ENCODE measurements at places on chromosomes 7 and 10.

GRCh38 chr10:11177926-11178471, 160.3 kb downstream of the CELF2 start:
- H3K4me3 ChIP-seq = no peak overlapping the region
- no peaks in the 10 kb centered on the region for H3K27me3 ChIP-seq
- H3K27ac ChIP-seq = peak overlapping the region; percentile 86

DNA sequence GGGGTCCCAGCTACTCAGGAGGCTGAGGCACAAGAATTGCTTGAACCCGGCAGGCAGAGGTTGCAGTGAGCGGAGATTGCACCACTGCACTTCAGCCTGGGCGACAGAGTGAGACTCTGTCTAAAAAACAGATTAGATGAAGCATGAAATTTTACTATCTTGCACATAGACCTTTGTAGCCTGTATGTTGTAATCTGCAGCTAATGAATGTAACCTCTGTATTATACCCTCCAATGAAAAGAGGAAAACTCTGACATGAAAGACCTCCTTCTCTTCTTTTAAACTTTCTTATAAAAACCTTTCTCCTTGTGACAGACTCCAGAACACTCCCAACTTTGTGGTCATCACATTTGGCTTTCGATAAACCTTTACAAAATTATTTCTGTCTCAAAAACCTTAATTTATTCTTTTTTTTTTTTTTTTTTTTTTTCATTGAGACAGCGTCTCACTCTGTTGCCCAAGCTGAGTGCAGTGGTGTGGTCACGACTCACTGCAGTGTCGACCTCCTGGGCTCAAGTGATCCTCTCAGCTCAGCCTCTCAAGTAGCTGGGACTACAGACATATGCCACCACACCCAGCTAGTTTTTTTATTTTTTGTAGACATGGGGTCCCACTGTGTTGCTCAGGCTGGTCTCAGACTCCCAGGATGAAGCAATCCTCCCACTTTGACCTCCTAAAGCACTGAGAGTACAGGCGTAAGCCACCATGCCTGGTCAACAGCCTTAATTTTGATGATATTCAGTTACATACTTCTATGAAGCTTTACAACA, 97.4 kb downstream of the SVOPL start:
- no peaks in the 10 kb centered on the region for H3K4me1 ChIP-seq
- no peak for DNase-seq
- H3K36me3 ChIP-seq = no peaks in the 10 kb centered on the region
- no peak overlapping the region for H3K4me3 ChIP-seq
- no peak overlapping the region for H3K27ac ChIP-seq

GRCh38 chr7:64630496-64630895, 35.4 kb upstream of the ZNF107 start:
- H3K4me3 ChIP-seq = no peak overlapping the region
- no peaks in the 10 kb centered on the region for H3K27me3 ChIP-seq
- H3K4me1 ChIP-seq = no peaks in the 10 kb centered on the region
- H3K36me3 ChIP-seq = no peaks in the 10 kb centered on the region
- DNase-seq = peak; percentile 34

GRCh38 chr10:101123085-101123814, 7.8 kb upstream of the TLX1 start:
- no peaks in the 10 kb centered on the region for H3K36me3 ChIP-seq
- H3K4me3 ChIP-seq = no peak overlapping the region
- H3K27ac ChIP-seq = no peak overlapping the region
- peaks cover 58% of the 10 kb centered on the region for H3K27me3 ChIP-seq
- peak; percentile 33 for DNase-seq
- peaks cover 27% of the 10 kb centered on the region for H3K4me1 ChIP-seq

DNA sequence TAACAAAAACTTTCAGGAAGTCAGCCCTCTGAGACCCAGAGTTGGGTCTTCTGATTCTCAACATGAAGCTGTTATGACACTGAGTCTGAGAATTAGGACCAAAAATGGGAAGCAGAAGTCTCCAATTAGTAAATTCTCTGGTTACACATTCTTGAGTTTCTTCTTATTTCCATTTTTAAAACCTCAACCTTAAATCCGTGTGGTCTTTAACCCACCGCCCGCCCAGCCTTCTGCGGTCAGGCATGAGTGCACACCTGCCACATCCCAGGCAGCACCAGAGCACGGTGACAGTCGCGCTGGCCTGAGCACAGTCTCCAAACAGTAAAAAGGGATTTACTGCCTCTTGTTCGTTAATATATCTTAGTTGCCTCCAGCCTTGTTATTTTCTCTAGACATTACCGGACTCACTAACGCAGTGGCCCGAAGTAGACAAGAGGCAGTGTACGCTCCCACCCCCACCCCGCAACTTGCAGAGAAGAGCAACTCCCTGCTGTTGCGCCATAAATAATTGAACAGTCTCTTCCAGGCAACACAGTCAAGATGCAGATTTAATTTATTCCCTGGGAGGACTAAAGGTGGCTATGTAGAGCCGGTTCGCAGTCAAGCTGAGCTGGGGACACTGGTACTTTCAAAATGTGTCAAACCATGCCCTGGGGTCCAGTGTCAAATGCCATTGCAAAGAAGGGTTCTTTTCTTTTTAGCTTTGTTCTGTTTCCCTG, 147.0 kb upstream of the CELF2 start:
- H3K27me3 ChIP-seq = no peaks in the 10 kb centered on the region
- H3K4me3 ChIP-seq = no peak overlapping the region
- DNase-seq = no peak
- no peaks in the 10 kb centered on the region for H3K36me3 ChIP-seq
- H3K27ac ChIP-seq = no peak overlapping the region

- no peaks in the 10 kb centered on the region for H3K4me1 ChIP-seq
- no peak overlapping the region for H3K27ac ChIP-seq
- no peaks in the 10 kb centered on the region for H3K36me3 ChIP-seq
Observed at GRCh38 chr10:77949167-77949566, 22.6 kb upstream of the DLG5 start.

DNA sequence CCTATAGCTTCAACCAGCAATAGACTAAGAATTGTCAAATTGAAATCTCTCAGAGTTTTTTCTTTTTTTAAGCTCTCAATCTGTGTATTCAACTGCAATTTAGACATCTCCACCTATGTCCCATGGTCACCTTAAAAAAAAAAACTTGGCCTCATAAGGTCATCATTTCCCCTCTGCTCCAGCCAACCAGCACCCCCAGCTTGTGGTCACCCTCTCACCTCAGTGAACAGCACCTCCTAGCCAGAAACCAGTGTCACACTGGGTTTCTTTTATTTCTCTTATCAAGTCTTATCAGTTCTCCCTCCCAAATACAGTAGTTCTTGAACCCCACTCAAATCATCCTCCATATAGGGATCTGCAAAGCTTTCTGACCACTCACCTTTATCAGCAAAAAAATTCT, 4.0 kb downstream of the ITGB1 start:
- H3K27me3 ChIP-seq = no peaks in the 10 kb centered on the region
- H3K27ac ChIP-seq = peak overlapping the region; percentile 25
- H3K36me3 ChIP-seq = peaks cover 2% of the 10 kb centered on the region
- peaks cover 28% of the 10 kb centered on the region for H3K4me1 ChIP-seq

- peaks cover 48% of the 10 kb centered on the region for H3K27me3 ChIP-seq
- DNase-seq = no peak
- no peak overlapping the region for H3K27ac ChIP-seq
- peaks cover 41% of the 10 kb centered on the region for H3K4me1 ChIP-seq
- H3K4me3 ChIP-seq = peak overlapping the region; percentile 56
Observed at GRCh38 chr7:132576721-132577085, 433 bp upstream of the PLXNA4 start.

- no peaks in the 10 kb centered on the region for H3K4me1 ChIP-seq
- DNase-seq = no peak
- no peaks in the 10 kb centered on the region for H3K36me3 ChIP-seq
- no peak overlapping the region for H3K4me3 ChIP-seq
- H3K27ac ChIP-seq = no peak overlapping the region
Observed at GRCh38 chr7:97107192-97107800, 10.2 kb upstream of the SDHAF3 start.

- H3K4me1 ChIP-seq = peaks cover 8% of the 10 kb centered on the region
- no peak overlapping the region for H3K27ac ChIP-seq
- H3K4me3 ChIP-seq = no peak overlapping the region
- DNase-seq = no peak
Observed at GRCh38 chr10:74924251-74924963, 98.0 kb downstream of the KAT6B start.

DNA sequence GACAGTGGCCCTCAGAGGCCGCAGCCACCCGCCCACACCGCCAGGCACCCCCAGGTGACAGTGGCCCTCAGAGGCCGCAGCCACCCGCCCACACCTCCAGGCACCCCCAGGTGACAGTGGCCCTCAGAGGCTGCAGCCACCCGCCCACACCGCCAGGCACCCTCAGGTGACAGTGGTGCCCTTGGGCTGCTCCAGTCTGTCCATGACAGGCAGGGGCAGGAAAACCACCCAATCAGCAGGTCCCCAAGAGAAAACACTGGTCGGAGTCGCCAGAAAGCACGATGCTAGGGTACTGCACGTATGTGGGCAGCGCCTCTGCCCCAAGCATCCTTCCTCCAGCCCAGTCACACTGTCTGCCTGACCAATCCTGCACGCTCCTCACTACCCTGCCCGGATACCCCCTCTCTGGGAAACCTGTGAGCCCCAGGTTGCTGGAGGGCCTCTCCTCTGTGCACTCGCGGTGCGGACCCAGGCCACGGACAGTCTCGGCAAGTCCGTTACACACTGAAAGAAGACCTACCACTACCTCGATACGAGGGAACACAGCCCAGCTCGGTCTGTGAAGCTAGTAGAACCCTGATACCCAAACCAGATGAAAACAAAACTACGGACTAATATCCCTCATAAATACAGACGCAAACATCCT, 11.7 kb upstream of the GPR146 start:
- H3K4me1 ChIP-seq = peaks cover 40% of the 10 kb centered on the region
- no peaks in the 10 kb centered on the region for H3K36me3 ChIP-seq
- no peaks in the 10 kb centered on the region for H3K27me3 ChIP-seq
- DNase-seq = no peak
- no peak overlapping the region for H3K27ac ChIP-seq

GRCh38 chr7:142563470-142563869, 185.8 kb upstream of the PRSS1 start:
- H3K4me1 ChIP-seq = no peaks in the 10 kb centered on the region
- H3K36me3 ChIP-seq = no peaks in the 10 kb centered on the region
- no peak overlapping the region for H3K4me3 ChIP-seq
- no peaks in the 10 kb centered on the region for H3K27me3 ChIP-seq
- no peak overlapping the region for H3K27ac ChIP-seq
- no peak for DNase-seq

DNA sequence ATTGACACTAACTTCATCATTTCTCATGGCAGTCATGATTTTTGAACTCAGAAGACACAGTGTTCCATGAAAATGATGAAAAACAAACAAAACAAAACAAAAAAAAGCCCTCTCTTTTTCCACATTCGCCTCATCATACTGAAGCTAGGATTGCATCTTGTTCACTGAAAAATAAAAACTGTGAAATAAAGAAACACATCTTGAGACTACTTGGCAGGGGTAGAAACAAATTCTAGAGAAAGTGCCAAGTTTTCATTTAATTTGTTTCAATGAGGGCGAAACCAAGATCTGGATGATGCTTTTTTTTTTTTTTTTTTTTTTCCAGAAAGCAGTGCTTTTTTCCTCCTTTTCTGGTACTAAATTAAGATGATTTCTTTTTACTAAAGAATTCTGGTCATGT, 350.4 kb upstream of the ETV1 start:
- no peak overlapping the region for H3K27ac ChIP-seq
- no peak for DNase-seq
- H3K4me1 ChIP-seq = no peaks in the 10 kb centered on the region
- no peaks in the 10 kb centered on the region for H3K36me3 ChIP-seq

DNA sequence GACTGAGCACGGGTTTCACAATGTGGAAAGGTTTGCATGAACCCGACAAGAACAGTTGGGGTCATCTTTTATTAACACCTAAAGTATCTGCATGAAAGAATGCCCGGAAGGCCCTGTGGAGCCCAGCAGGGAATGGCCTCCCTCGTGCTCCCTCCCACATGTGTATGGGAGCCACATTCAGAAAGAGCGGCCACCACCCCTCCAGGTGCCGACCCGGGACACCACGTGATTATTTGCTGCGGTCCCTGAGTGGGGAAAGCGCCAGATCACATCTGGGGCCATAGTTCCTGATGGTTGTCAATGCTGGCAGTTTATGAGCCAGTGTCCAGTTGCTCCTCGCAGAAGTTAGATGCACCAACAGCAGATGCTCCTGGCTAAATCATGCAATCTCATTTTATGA, 571.4 kb downstream of the TCERG1L start:
- H3K4me3 ChIP-seq = no peak overlapping the region
- no peaks in the 10 kb centered on the region for H3K36me3 ChIP-seq
- no peaks in the 10 kb centered on the region for H3K4me1 ChIP-seq
- no peak for DNase-seq
- H3K27ac ChIP-seq = no peak overlapping the region

DNA sequence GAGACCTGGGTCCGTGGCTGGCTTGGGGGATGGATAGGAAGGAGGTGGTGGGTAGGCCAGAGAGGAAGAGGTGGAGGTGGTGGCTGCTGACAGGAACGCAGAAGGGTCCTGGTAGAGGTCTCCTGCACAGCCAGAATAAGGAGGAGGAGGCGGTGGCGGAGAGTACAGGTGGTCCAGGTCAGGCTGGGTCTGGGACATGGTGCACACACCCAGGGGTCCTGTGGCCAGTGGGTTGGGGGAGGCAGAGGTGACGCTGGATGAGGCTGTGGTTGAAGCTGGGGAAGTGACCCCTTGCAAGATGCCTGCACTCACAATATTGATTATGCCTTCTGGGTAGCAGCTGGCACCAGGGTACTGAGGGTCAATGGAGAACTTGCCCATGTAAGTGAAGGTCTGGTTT, 2.2 kb downstream of the EGR2 start:
- peaks cover 48% of the 10 kb centered on the region for H3K4me1 ChIP-seq
- no peak overlapping the region for H3K4me3 ChIP-seq
- no peaks in the 10 kb centered on the region for H3K36me3 ChIP-seq
- no peak for DNase-seq
- H3K27me3 ChIP-seq = peaks cover 12% of the 10 kb centered on the region

DNA sequence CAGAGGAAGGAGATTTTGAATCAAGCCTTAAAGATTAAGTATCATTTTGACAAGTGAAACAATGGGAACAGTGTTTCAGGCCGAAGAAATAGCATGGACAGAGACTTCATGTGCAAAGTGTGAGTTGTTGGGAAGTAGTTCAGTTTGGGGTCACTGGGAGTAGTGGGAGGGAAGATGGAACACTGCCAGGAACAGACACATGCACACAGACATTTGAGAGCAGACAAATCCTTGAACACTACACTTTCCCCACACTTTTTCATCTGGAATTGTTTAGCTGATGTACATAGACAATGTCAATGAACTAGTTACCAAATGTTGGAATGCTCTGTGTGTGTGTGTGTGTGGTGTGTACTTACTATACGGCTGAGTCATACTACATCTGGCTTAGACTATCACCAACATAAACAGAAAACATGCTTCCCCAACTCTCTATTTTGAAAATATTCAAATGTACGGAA, 52.4 kb upstream of the LRRC17 start:
- H3K36me3 ChIP-seq = no peaks in the 10 kb centered on the region
- DNase-seq = no peak
- no peaks in the 10 kb centered on the region for H3K27me3 ChIP-seq
- H3K27ac ChIP-seq = no peak overlapping the region
- H3K4me1 ChIP-seq = no peaks in the 10 kb centered on the region
